Renal pelvis (tissue), 12 donors: ENCODE measurements at places on chromosomes 4 and X.

DNA sequence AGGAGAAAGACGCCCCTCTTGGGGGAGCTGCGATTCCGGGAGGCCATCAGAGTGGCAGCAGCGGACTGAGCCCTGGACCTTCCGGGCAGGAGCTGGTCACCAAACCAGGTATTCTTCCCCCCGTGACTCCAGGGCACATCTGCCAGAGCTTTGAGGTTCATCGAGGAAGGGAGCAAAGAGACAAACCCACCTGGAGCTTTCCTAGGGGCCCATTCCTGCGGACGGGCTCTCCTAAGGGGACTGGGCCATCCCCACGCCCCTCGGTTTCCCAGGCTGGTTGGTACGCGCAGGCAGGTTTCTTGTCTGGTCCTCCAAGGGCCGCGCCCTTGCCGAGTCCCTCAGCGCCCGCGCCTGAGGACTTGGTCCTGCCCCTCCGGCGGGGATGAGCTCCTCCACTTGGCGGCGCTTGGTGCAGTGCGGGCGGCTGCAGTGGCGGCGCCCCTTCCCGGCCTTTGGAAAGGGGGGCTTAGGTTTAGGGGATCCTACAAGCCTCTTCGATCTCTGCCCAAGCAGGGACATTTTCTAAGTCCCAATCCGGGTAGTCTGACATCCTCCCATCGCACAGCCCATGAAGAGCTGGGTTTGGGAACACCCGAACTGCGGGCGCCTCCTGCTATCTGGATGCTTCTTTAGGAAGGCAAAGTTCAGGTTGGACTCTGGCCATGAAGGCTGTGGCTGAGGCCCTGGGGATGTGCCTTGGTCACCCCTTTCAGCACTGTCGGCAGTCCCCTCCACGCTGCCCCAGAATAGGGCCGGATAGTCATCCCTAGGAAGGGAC is 538 bp downstream of the STBD1 start:
- DNase-seq: no peak

GRCh38 chr4:123553279-123553678 is 156.7 kb downstream of the SPRY1 start:
- no peak for DNase-seq

DNA sequence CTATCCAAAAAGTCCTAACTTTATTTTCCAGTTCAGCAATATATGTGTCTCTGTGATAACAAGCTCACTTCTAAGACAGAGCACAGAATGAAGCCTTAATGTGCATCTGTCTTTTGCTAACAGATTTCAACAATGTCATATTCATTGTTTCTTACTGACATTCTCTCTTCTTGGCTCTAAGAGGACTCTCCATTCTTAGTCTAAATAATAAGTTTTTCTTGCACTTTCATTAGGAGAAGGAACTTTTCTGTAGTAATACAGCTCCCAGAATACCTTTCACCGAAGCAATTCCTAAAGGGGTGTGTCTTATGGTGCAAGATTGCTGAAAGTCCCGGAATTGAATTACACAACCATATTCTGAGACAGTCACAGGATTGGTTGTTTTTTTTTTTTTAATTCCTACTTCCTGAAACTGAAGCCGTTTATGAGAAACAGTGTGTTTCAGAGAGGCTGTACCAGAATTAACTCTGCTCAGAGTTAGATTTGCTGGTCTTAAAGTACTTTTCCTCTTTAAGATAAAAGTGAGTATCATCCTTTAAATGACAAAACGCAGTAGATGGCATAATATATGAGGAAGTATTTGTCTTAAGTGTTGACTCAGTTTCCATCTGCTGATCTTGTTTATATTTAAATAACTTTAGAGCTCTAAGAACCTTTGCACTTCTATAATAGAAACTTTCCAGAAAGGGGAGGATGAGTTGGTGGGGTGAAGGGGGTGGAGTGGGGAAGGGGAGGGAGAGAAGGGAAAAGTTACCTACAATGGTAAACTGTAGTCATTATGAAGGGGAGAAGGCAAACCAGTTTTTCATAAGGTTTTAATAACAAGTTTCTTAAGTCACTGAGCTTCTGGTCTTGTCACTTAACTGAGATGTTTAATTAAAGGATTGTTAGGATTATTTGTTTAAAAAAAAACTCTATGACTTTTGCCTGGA is at the start of gene ALPK1:
ALPK1 (plus strand) TSS at position 421 of the 932 bp plus-strand sequence.
- DNase-seq: peak; percentile 82

DNA sequence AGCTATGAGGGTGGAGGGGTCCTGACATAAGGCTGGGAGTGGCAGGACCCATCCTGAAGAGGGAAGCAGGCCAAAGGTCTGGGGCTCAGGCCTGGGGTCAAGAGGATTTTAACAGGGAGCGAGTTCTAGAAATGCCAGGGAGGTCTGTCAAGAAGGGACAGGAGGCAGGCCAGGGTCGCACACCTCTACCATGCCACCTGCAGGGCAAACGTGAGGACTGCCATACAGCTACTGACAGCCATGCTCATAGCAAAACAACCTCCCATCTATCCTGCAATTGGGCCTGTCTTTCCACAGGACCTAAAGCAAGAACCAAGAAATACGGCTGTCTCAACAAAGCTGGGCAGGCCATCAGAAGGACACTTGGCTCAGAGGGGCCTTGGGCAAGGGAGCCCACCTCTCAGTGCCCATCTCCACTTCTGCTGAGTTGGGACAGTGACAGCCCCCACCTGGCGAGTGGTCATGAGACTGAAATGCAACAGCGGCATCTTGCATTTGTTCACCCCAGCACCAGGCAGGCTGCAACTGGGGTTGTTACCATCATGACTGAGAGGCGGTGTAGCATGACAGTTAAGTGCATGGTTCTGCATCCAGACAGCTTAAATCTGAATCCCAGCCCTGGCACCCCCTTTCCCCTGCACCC is 92.7 kb downstream of the WFS1 start:
- no peak for DNase-seq

DNA sequence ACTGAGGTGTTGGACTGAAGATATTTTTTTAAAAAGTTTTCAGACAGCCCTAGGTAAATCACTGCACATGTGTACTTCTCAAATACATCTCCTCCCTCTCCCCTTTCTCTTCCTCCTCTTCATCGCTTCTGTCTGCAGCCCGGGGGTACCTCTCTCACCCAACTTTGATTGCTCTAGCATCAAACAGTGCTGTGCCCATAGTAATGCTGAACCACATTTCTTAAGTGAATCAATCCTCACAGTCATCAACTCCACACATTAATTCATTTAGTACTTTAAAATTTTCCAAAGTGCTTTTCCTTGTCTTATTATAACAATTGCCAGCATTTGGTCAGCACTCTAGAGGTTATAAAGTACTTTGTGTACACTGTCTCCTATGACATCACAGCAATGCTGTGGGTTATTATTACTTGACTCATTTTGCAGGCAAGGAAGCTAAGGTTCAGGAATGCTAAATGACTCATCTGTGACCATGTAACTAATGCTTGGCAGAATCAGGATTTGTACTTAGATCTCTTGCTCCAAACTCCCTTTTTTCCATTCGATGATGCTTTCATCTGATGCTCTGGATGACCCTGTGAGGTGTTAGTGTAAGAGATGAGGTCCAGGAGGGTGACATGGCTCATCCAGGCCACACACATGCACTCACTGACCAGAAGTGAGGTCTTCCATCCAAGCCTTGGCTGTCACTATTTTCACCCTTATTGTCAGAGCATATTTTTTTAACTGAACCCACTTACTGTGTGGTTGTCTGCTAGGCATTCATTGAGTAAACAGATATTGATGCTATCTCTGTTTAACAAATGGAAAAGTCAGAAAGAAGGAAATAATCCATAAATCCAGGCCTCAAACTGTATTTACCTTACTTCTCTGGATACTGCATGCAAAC is 58.8 kb downstream of the RHOH start:
- no peak for DNase-seq
